ENCODE measurements at places on chromosomes 4 and X. TPM values are rescaled to one million over a fixed set of nuclear protein-coding genes. Genes with fewer than 3 reads are reported as not detected.

DNA sequence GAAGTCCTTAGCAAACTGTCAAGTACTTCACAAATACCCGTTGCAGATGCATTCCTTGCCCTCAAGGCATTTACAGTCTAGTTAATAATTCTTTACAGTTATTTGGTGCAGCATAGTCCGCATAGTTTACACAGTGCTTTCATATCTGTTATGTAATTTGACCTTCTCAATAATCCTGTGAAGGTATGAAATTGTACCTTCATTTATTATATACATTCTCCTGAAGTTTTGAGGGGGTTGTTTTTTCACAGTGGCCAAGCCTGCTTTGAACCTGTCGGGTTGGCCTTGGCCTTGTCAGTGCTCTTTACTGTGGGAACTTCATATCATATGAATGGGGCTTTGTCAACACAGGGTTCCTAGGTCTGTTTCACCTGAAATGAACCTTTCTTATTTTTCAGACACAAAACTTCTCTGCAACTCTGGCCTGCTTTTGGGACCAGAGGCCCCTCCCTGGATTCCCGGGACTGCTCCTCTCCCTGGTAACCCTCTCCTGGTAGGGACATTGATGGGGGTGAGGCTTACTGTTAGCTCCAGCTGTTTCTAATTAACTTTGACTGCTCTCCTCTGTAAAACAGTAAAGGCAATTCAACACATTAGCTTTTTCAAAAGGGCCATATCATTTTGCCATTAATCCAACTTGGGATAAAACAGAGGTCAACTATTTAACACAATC lies 9.1 kb downstream of the IGFBP7 start:
- DNase-seq = no peak

GRCh38 chrX:97398030-97398551 lies 514.4 kb downstream of the RPA4 start:
- DNase-seq = no peak

DNA sequence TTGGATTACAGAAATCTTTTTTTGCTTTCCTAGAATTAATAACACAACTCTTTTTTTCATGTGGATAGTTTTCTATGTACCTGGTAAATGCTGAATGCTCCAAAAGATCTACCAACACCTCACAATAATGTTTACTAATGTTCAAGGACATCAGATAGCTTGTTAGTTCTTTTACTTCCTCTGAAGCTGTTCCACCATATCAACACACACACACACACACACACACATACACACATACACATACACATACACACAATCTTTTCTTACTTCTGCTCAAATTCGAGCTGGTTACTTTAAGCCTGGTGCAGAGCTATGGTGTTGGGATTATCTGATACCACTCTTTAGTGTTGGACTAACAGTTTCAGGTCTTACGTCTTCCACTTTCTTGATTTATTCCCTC lies 28.3 kb upstream of the TMPRSS11D start:
- no peak for DNase-seq

The GPR50 gene
- total RNA-seq = not detected

The RAP2C gene
- total RNA-seq = 24.7 TPM

DNA sequence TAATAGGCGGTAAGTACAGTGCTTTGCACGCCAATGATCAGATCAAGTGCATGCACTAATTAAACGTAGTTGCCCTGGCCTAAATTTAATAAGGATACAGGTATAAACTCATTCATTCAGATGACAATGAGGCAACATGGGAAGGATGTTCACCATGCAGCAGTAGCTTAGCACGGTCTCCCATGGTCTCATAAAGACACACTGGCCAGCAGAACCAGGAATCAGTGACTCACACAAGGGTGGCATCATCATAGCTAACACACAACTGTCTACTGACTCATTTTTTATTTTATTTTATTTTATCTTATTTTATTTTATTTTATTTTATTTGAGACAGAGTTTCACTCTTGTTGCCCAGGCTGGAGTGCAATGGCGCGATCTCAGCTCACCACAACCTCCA lies 42.7 kb downstream of the TMEM156 start:
- no peak for DNase-seq

- peak; percentile 60 for DNase-seq
These were observed 2.2 kb upstream of the SFRP2 start for GRCh38 chr4:153790962-153791551.

GRCh38 chr4:726838-727237 lies 21.2 kb downstream of the PCGF3 start:
- DNase-seq = no peak

GRCh38 chrX:41240509-41240908 lies 93.5 kb upstream of the DDX3X start:
- no peak for DNase-seq

DNA sequence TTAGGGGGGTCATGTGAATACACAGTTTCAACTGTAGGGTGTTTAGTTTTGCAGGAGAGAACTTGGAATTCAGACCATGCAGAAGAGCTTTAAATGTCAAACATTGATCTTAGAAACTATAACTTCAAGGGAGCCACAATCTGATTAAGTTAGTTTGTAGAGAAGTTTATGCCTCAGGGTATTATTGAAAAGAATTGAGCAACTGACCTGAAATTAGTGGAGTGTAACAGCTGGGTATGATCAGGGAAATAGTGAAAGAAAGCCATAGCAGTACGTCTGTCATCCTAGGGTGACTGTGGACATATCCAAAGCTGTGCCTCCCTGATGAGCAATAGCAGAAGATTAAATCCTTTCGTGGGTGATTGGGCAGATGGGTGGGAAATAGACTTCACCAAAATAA lies 63.8 kb downstream of the FAM47B start:
- no peak for DNase-seq

GRCh38 chr4:104986306-104986705 lies 160.4 kb upstream of the TET2 start:
- DNase-seq = no peak

DNA sequence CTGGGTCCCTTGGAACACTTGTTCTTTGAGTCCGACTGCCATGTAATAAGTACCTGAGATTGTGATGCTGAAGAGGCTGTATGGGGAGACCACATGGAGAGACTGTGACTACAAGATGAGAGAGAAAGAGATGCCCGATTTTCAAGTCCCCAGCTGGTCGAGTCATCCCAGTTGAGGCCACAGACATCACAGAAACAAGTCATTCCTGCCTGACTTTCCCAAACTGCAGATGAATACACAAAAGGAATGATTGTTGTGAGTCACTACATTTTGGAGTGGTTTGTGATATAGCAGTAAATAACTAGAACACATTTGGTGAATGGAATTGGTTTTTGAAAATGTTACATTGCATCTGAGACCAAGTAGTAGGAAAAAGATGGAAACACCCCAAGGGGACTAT lies 9.0 kb upstream of the YIPF7 start:
- no peak for DNase-seq

The GAGE13 gene
- total RNA-seq = not detected

GRCh38 chrX:31179203-31179602 lies 107.4 kb upstream of the FTHL17 start:
- DNase-seq = no peak

GRCh38 chr4:125254106-125254505 lies 60.6 kb upstream of the FAT4 start:
- DNase-seq = no peak

DNA sequence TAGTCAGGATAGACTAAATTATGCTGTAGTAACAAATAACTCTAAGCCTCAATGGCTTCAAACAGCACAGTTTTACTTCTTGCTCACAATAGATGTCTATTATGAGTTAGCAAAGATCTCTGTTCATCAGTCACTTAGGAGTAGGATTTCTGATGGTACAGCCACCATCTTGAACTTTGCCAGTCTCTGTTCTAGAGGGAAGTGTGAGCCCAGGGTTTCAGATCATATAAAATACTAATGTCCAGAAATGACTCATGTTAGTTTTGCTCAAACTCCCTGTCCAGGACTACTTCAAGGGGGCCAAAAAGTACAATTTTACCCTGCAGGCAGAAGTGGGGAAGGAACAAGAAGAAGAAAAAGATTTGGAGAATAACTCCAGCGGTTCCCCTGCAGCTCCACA lies 77.1 kb upstream of the LSM6 start:
- DNase-seq = no peak

The CENPVL2 gene
- not detected for total RNA-seq

DNA sequence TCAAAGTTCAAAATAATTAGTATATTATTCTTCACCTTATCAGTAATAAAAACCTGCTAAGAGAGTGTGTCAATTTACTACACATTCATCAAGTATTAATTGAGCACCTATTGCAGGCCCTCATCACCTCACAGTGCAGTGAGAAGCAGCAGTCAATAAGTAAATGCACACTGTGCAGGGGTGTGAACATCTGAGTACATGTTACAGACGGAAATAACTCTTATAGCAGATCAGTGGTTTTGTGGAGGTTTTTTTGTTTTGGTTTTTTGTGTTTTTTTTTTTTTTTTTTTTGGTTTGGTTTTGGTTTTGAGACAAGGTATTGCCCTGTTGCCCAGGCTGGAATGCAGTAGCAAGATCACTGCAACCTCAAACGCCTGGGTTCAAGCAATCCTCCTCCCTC lies 20.3 kb downstream of the KLF3 start:
- DNase-seq = no peak

The RPS6KA6 gene
- 10.6 TPM for total RNA-seq

GRCh38 chrX:153983321-153983801 lies 10.8 kb downstream of the TMEM187 start:
- DNase-seq = no peak

DNA sequence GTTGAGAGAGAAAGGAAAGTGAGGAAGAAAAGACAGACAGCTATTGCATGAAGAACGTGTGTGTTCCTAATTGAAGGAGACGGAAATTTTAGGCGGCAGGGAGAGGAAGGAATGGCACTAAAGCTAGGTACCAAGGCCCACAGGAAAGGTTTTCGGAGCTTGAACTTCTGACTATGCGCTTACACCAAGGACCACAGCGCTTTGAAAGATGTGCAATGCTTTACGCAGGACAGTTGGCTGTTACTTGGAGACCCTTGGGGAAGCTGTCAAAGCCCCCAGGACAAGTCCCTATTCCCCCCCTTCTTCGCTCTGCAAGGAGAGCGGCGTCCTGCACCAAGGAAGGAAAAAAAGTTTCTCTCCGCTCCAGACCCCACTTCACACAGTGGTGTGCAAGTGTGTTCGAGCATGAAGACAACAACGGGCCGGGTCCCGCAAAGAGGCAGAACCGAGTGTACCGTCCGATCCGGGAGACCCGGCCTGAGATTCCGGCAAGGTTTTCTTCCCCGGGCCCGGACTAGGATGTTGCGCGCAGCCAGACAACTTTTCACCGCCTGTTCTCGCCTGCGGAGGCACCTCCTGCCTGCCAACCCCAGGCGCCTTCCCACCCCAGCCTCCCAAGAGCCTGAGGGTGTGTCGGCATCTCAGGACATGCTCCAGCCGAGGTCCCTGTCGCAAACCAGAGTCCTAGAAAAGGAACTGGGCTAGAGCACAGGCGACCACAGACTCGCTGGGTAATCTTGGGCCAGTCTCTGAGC lies 896 bp downstream of the KDR start:
- DNase-seq = no peak

The VCX3A gene
- not detected for total RNA-seq

DNA sequence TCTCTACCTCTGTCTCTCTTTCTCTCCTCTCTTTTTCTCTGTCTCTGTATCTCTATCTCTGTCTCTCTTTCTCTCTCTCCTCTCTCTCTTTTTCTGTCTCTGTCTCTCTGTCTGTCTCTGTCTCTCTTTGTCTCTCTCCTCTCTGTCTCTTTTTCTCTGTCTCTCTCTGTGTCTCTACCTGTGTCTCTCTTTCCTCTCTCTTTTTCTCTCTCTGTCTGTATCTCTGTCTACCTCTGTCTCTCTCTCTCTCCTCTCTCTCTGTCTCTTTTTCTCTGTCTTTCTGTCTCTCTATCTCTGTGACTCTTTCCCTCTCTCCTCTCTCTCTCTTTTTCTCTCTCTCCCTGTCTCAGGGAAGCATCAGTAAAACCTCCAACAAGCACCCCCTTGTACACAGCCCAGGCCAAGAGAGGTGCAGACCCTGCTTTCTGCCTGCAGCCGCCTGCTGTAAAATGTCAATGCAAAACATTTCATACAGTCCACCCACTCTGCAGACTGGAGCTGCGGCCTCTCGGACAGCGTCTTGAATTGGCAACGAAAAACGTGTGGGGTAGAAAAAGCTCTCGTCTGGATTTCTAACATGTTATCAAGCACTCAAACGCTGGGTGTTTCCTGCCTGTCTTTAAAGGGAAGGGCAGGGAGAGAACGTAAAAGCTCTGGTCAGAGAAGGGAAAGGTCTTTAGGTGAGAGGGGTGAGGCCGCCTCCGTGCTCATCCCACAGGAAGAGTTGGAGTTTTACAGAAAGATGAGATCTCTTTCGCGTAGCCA lies 3.7 kb upstream of the SHOX start:
- peak; percentile 19 for DNase-seq

DNA sequence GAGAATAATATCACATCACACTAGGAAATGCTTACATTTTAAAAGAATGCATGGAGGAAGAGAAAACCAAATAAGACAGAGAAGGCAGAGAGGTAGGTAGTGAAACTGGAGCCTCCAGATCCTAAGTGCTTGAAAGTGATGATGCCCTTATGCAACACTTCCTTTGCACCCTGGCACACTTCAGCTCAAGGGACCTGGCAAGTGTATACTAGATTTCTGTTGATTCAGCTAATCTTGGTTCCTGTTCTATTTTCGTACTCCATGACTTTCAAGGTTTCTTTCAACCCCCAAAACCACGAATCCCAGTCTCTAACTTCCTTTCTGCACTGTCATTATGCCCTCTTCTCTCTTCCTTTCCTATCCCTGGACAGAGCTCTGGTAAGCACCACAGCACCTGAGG lies 36.9 kb upstream of the SH3KBP1 start:
- DNase-seq = no peak

DNA sequence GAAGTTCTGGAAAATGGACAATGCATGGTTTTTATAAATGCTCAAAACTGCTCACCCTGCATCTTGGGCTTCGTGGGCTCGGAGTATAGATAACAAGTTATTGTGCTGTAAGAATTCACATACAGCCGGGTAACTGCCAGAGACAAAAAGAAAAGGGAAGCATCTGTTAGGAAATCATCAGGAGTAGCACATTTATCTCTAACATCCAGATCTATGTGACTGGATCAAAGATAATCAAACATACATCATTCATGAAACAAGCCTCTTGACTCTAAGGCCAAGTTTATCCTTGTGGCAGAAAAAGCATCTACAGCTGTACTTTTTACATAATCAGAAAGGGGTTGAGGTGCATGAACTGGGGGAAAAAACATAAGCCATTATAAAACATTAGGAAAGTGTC lies 264.2 kb downstream of the PPP3CA start:
- no peak for DNase-seq

DNA sequence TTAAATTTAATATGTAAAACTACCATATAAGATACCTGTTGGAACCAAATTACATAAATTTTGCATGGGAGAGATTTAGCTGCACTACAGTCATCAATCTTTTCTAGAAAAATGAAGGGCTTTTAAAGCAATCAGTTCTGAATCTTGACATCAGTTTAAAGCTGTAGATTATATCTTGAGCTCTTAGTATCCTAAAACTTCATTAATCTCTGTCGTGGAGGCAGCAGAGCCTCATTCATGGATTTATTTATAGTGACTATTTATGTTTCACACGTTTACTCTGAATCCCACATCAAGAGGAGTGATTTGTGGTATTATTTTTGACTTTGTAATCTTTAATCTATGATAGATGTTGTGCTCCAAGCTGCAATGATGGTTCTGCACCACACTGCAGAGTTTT lies 175.9 kb downstream of the PDGFC start:
- DNase-seq = no peak

The ADGRG2 gene
- total RNA-seq = 1.7 TPM

The GLOD5 gene
- not detected for total RNA-seq

- DNase-seq = no peak
These were observed 191.8 kb downstream of the PDGFC start for GRCh38 chr4:156779774-156780173.

- DNase-seq = no peak
These were observed 41.6 kb downstream of the TMA16 start for GRCh38 chr4:163536091-163536490.

GRCh38 chr4:104693601-104694201 lies 199.0 kb upstream of the CXXC4 start:
- DNase-seq = no peak

All from aorta (tissue), 5 donors.